ENCODE measurements at places on chromosomes 7 and 10.

DNA sequence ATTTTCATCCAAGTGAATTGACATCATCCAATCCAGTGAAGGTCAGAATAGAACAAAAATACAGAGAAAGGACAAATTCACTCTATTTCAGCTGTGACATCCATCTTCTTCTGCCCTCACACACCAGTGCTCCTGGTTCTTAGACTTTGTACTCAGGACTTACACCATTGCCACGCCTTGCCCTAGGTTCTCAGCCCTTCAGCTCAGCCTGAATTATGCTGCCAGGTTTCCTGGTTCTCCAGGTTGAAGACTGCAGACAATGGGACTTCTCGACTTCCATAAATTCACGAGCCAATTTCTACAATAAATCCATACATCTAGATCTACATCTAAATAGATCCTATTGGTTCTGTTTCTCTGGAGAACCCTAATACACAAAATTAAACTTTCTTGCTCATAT is 181.2 kb upstream of the KCND2 start:
- DNase-seq = no peak

- no peak for DNase-seq
These were observed 43.4 kb upstream of the DAGLB start for GRCh38 chr7:6491194-6491593.

DNA sequence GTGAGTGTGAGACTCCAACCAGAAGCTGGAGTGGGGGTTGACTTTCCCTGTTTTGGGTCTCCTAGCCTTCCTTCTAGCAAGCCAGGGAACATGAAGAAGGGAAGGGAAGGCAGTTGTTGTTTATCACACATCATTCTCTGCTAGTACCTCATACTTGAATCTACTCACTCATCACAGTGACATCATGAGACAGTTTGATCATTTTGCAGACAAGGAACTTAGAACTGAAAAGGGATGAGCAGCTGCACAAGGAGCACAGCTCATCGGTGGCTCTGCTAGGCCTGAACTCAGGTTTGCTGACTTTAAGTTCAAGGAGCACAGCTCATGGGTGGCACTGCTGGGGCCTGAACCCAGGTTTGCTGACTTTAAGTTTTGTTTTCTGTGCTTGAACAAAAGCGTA is 19.2 kb downstream of the PRXL2A start:
- DNase-seq = no peak

GRCh38 chr7:36317276-36317675 is 72.4 kb upstream of the ANLN start:
- DNase-seq = no peak

- no peak for DNase-seq
These were observed 191.2 kb upstream of the PRSS1 start for GRCh38 chr7:142557971-142558582.

DNA sequence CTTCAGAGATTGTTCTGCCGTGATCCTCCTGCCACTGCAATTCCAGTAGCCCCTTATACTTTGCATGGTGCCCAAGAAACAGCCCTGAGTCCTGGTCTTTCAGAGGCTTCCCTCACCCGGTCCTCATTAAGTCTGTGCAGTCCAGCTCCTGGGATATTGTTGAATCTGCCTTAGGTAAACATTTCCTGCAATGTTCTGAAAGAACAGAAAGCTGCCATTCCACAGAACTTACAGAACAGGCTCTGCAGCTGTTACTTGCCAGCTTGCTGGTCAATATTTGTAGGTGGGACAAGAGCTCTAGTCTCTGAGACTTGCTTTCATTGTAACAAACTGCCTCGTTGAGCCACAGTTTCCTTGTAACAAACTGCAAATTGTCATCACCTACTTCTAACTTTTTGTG is 115.0 kb upstream of the KIF5B start:
- peak; percentile 41 for DNase-seq

GRCh38 chr7:29044554-29044953 is 86.4 kb upstream of the TRIL start:
- no peak for DNase-seq

DNA sequence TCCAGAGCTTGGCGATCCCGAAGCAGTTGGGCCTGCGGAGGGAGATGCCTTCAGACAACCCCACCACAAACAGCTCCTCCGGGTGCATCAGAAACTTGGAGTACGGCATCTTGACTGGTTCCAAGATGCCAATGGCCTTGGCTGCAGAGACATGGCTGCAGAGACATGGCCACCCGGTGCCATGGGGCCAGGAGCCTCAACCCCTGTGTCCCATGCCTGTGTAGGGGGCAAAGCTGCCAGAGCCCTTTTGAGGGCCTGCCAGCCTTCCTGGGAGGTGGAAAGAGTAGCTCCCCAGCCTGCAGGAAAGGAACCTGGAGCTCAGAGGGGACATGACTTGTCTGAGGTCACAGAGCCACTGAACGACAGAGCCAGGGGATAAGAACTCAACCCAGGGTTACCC is 83.5 kb downstream of the RABGEF1 start:
- DNase-seq = no peak

GRCh38 chr10:113073549-113074189 is 123.6 kb downstream of the TCF7L2 start:
- DNase-seq = no peak

DNA sequence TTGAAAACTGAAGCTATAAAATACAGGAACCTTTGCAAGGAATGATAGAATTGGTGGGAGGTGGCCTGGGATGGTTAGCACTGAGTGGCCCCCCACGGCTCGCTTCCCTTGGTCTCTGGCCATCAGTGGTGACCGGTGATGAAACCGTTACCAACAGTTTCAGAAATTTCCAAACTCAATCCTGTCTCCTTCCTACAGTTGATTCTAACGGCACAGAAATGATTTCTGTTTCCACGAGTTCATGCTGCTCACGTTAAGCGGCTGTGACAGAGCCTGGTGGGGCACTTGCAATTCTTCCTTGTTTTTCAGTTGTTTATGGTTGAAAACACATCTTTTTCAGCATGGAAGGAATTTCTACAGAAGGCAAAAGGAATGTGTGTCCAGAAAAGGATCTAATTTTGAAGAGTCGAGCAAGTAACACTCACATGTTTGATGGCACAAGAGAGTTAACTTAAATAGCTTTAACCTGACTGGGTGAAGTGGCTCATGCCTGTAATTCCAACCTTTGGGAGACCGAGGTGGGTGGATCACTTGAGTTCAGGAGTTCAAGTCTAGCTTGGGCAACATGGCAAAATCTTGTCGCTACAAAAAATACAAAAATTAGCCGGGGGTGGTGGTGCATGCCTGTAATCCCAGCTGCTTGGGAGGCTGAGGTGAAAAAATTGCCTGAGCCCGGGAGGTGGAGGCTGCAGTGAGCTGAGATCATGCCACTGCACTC is 100.1 kb downstream of the DNAJB6 start:
- DNase-seq = no peak

DNA sequence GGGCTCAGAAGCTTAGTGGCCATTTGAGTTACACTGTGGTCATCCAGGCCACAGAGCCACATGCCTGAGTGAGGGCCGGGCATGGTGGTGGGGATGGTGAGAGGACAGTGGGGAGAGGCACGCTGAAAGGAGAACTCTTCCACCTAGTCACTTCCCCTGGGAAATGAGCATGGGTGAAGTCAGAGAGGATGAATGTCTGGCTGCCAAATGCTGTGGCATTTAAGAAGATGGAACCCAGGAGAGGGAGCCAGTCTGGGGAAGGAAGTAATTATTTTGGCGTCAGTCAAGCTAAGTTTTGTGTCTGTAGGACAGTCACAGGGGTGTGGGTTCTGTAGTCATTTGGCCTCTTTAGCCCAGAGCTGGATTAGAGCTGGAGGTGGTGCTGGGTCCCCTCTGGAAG is 86.0 kb upstream of the PODXL start:
- no peak for DNase-seq

GRCh38 chr10:54496852-54497251 is 304.2 kb downstream of the PCDH15 start:
- no peak for DNase-seq

GRCh38 chr7:44898039-44898438 is 12.7 kb upstream of the PURB start:
- no peak for DNase-seq

- DNase-seq = no peak
These were observed 136.7 kb downstream of the EGFR start for GRCh38 chr7:55155351-55156117.

GRCh38 chr10:85791818-85792532 is 574.6 kb downstream of the GRID1 start:
- no peak for DNase-seq

- peak; percentile 32 for DNase-seq
These were observed 31.7 kb downstream of the PAPOLB start for GRCh38 chr7:4830176-4830575.

DNA sequence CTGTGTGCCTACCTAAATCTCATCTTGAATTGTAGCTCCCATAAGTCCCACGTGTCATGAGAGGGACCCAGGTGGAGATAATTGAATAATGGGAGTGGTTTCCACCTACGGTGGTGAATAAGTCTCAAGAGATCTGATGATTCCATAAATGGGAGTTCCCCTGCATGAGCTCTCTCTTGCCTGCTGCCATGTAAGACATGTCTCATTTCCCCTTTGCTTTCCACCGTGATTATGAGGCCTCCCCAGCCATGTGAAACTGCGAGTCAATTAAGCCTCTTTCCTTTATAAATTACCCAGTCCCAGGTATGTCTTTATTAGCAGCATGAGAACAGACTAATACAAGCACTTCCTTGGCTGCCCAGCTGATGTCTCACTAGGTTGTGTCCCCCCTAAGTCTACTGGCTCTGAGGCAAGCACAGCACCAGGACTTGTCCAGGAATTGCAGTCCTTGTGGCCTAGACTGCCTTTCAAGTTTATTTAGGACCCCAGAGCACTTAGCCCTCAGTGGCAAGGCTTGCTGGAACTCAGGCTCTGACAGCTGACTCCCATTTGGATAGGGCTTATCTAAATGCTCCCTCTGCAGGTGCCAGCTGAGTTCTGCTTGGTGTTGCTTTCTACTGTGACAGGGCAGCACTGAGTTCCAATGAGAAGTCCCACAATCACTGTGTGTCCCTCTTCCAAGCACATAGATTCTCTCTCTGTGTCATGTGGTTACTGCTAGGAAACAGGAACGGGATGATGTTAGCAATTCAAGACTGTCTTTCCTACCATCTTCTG is 59.0 kb upstream of the TAS2R16 start:
- no peak for DNase-seq

DNA sequence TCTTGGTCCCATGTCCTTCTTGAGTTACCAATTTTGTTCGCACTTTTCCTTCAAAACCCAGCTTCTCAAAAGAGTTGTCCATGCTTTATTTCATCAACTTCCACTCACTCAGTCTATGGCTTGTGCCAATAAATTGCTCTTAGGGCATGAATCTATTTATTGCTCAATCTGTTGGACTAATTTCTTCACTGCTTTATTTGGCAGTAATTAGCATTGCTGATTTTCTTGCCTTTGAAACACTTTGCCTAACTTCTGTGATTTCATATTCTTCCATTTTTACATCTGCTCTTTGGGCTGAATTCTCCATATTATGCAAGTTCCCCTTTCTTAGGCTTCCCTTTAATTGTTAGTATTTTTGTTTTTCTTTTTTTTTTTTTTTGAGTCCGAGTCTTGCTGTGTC is 16.8 kb downstream of the DLD start:
- DNase-seq = no peak

DNA sequence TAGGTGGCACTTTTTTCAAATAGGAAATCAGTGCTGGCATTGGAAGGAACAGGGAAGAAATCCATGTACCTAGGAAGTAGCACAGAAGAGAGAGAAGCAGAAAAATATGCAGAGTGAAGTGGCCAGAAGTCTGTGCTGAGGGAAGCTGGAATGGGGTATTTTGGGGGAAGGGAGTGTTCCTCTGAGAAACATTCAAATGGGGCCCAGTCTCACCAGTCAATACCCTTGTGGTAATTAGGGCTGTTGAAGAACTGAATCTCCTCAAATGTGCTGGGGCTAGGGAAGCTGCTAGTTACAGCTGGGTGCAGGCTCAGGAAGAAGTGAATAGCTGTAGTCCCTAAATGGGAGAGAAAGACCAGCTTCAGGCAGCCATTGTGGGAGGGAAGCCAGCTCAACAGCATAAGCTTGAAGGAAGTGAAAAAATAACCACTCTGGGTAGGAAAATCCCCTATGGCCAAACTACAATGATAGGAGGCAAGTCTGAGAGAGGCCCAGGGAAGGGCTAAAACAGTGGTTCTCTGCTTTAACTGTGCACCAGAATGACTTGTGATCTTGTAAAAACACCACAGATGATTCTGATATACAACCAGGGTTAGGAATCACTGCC is 7.6 kb downstream of the NDST2 start:
- DNase-seq = no peak

GRCh38 chr7:57339198-57339944 is 110.6 kb upstream of the ZNF716 start:
- DNase-seq = no peak

- no peak for DNase-seq
These were observed 532.2 kb upstream of the CNTNAP2 start for GRCh38 chr7:145584401-145584800.

GRCh38 chr10:71829171-71829570 is 21.9 kb downstream of the PSAP start:
- no peak for DNase-seq

- DNase-seq = no peak
These were observed 40.8 kb upstream of the CACNB2 start for GRCh38 chr10:18099415-18099814.

GRCh38 chr10:16893664-16894063 is 76.4 kb upstream of the RSU1 start:
- DNase-seq = peak; percentile 18

DNA sequence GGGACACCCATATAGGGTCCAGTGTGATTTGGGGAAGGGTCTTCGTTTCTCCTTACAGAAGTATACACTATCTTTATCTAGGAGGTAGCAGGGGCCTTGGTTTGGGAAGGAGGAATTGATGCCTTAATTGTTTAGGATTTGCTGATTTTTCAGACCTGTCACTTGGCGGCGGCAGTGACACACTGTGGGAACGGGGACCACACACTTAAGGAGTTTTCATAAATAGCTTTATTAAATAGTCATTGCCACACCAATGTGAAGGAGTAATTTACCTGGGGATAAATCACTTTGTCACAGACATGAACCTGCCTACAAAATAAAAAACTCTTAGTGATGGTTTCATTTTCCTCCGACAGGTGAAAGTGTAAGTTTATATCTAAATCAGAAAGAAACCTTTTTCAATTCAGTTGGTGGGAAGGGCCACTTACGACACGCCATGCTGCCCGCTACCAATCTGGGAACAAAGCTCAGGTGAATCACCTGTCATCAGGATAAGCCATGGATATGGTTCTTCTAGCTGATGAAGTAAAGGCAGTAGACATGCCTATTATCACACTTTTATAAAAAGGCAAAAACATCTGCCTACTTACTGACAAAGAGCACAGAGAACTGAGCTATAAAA is 12.3 kb upstream of the ENO4 start:
- no peak for DNase-seq

- no peak for DNase-seq
These were observed 147.1 kb upstream of the AOAH start for GRCh38 chr7:36871355-36871738.

- no peak for DNase-seq
These were observed 74.8 kb downstream of the PARD3 start for GRCh38 chr10:34740321-34740720.

- no peak for DNase-seq
These were observed 97.9 kb upstream of the IKZF1 start for GRCh38 chr7:50206453-50207250.
